Activated T-cell treated with anti-CD3 and anti-CD28 coated beads, Interleukin-2, amount 50 U/mL, for 72 hours (primary cell): ENCODE measurements at places on chromosomes 16 and 17.

DNA sequence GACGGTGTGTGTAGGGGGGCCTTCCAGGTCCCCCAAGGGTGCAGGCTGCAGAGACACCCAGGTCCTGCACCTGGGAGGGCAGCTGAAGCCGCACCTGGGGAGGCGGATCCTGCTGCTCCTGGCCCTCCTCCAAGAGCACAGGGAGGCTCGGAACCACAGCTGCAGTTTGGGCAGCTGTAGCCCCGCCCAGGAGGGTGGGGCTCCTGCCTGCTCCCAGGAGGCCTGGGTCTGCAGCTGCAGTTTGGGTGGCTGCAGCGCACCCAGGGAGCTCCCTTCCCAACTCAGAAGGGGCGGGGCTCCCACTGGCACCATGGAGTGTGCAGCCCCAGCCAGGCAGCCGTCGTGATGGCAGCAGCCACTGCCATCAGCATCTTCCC lies 69.4 kb upstream of the NKD1 start:
- no peak for DNase-seq

DNA sequence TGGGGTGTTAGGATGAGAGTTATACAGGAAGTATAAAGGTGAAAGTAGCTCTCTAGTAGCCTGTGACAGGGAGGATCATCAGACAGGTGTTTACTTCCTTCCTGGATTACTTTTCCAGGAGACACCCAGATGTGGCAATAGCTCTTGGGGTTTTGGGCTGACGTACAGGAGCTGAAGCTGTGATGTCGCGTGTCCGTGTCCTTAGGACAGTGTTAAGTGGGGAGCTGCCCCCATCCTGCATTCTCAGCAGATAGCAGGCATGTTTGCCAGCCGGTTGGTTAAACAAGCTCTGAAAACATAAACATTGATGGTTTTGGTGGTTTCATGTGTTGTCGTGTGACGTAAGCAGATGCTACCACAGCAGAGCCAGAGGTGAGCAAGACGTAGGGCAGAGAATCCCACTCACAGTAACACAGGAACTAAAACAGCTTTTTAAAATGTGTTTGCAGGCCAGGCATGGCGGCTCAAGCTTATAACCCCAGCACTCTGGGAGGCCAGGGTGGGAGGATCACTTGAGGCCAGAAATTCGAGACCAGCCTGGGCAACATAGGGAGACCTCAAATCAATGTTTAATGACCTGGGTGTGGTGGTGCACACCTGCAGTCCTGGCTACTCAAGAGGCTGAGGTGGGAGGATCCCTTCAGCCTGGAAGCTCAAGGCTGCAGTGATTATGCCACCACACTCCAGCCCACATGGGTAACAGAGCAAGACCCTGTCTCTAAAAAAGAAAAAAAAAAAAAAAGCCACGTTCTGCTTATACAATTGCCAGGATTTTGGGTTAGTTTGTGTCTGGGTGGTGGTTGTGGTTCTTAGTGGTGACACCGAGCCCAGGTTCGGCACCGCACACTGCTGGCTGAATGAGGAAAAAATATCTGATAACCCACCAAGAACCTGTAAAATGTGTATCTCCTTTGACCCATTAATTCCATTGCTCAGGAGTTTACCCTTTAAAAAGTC lies 18.2 kb upstream of the IL17C start:
- peak; percentile 75 for DNase-seq

DNA sequence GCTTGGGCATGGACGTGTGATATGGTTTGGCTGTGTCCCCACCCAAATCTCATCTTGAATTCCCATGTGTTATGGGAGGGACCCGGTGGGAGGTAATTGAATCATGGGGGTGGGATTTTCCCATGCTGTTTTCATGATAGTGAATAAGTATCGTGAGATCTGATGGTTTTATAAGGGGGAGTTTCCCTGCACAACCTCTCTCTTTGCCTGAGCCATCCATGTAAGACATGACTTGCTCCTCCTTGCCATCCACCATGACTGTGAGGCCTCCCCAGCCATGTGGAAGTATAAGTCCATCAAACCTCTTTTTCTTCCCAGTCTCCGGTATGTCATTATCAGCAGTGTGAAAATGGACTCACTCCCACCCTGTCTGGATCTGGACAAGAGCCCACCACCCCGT lies 393.4 kb downstream of the SEC14L1 start:
- no peak for DNase-seq

DNA sequence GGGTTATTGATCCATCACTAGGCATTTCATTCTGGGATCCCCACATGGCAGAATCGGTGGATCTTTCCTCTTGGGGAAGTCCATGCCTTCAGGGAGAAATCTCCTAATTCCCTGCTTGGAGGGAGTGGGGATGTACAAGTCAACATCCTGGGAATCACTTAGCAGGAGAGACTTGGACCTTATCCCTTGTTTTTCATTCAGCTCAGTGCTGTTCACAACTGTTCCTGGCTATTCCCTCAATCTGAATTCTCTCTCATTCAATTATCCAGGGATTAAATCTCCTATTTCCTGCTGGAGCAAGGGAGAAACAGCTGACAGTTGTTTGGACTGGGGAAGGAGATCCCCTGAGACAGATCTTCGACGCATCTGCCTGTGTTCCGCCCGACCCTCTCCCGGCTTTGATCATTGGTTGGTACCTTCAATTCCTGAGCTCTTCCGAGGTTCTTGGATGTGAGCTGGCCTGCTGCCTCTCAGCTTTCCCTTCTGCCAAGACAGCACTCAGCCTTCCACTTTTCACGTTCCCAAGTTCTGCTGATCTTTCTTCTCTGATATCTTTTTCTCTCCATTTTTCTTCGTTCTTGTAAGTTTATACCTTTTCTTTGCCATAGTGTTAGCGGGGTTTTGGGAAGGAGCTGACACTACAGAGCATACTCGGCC lies 115.4 kb upstream of the GNAO1 start:
- DNase-seq, result no peak

DNA sequence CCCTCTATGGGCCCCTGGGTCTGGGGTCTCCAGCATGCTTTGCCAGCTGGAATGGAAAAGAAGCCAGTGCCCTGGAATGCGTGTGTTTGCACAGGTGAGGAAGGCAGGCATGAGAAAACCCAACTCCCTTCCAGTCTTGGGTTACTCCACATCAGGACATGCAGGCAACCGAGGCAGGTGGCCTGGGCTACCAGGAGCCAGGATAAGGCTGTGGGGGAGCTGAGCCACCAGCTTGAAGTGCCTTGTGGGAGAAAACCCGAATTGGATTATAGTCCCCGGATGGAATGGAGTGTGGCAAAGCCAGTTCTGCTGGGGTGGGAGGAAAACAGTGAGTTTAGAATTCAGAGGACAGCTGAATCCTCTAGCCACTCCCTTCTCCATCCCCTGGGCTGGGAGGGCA lies 7.2 kb downstream of the SRCIN1 start:
- DNase-seq, result peak; percentile 27

DNA sequence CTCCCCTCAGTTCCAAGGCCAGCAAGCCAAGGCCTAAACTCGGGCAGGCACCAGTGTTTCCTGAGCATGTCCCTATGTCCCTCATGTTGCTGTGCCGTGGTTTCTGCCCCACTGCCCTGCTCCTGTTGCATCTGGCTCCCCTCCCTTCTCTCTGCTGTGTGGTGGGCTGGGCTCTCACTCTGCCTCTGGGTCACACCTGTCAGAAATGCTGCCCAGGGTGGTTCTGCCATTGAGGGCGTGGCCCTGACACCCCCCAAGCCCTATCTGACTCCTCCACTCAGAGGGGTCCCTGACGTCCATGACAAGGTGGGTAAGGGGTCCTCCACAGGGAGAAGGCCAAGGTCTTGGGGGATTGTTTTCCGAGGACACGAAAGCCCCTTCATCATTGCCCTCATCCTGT lies 9.2 kb upstream of the ITGA3 start:
- no peak for DNase-seq

- no peak for DNase-seq
These were observed 43.7 kb downstream of the USP22 start for GRCh38 chr17:20999044-20999573.
